ENCODE measurements at places on chromosomes 6 and 20.

DNA sequence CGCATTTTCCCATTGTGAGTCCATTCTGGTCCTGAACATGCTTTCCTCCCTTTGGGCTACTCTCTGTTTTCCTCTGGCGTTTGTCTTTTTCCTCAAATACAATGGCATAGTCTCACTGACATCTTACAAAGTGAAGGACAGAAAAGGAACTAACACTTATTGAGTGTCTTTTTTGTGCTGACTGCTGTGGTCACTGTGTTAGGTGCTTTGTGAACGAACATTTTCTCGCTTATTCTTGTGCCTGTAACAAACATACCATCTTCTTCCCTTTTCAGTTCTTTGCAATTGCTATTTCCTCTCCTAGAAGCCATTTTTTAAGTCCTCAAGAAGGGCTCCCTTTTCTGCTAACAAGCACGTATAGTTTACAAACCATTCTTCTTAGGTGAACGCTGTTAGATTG, 15.4 kb downstream of the FIG4 start:
- DNase-seq: no peak

GRCh38 chr6:107786709-107787588, 37.2 kb downstream of the SCML4 start:
- no peak for DNase-seq

GRCh38 chr6:132648356-132648755, 10.6 kb downstream of the TAAR1 start:
- DNase-seq: no peak

- no peak for DNase-seq
These were observed 27.3 kb downstream of the NQO2 start for GRCh38 chr6:3026791-3027626.

- DNase-seq: no peak
These were observed 8.7 kb upstream of the SDHAF4 start for GRCh38 chr6:70557998-70558397.

DNA sequence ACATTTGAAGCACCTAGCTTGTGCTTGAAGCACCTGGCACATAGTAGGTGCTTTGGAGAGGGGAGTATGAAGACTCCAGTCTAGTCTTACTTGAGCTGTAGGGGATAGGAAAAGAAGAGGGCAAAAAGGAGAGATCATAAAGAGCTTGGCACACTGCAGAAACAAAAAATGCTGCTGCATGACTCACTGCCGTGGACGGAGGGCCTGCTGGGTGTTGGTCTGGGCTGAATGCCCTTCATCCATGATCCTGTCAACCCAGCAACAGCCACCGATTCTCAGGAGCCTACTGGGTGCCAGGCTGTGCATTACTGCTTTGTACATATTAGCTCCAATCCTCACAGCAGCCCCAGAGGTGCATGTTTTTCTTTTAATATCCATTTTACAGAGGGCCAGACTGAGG, 6.0 kb downstream of the PDYN start:
- no peak for DNase-seq

GRCh38 chr6:4585682-4586468, 190.3 kb upstream of the CDYL start:
- no peak for DNase-seq

DNA sequence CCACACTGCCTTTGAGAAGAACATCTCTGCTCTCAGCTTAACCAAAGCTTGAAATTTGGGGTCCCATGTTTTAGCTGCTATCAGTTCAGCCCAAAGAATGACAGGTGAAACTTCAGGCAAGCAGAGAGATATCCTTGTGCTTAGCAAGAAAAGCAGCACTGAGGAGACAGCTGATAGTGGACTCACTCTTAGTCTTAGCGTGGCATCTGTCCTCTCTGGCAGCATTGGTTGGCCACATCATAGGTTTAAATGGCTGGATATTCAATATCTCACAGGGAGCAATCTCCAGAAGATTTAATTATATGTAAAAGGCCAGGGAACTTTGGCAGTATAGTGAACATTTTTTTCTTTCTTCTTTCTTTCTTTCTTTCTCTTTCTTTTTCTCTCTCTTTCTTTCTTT, 131.1 kb upstream of the SGK1 start:
- no peak for DNase-seq

DNA sequence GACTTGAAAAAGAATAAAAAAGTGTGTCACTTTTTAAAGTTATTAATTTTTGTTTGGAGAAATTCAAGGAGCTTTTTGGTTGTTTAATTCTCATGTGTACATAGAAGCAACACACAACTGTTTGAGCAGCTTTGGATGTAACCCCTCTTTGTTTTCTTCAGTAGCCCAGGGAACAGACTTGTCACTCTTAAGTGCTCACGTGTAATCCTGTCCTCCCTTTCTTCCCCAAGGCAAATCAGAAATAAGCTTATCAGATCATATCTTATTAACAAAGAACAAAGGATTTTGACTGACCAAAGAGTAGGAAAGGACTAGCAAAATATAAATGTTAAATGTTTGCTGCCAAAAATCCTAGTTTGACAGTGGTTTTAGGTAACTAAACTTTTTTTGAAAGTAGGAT, 7.3 kb upstream of the FLRT3 start:
- DNase-seq: peak; percentile 35

GRCh38 chr6:54112151-54112650, 958 bp downstream of the MLIP start:
- DNase-seq: no peak

DNA sequence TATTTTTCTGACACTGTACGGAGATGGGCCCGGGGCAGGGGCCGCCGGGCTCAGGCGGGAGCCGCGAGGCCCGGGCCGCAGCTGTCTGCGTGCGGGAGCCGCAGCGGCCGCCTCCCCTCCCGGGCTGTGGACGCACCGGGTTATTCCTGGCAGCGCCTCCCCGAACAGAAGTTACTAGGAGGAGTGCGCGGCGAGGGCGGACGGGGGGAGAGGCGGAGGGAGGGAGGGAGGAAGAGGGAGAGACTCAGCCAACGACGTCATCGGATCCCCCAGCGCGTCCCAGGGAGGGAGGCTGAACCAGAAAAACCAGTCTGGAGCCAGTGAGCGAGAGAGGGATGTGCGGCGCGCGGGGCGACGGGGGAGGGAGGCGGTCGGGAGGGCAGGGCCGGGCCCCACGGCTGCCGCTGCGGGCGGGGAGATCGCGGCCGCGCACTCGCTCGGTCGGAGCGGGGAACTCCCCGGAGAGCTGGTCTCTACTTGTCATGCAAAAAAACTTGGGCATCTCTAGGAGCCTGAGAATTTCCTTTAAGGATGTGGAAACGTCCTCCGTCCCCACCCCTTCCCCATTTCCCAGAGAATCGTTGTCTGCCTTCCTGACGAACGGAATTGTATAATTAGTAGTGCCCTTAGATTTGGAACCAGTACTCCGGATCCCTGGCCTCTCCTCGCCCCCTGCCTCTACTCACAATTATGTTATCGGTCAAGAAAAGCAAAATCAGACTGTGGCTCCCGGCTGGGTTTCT, 1.4 kb upstream of the HIVEP2 start:
- peak; percentile 92 for DNase-seq

DNA sequence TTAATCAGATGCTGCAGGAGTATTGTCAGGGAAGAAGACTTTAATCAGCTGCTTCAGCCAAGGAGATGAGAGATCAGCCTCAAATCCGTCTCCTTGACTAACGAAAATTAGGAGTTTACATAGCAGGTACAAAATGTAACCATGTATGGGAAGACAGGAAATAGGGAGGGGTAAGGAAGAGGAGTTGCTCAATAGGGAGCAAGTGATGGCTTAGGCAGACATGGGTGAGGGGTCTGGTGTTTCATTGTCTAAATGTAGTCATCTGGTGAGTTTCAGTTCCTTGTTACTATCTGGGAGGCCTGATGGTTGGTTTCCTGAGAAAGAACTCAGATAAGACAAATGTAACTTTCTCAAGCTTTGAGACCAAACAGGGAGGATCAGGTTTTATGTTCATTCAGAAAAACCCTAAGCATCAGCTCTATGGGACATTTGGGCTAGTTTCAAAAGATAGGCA, 217.3 kb upstream of the SULF2 start:
- no peak for DNase-seq

DNA sequence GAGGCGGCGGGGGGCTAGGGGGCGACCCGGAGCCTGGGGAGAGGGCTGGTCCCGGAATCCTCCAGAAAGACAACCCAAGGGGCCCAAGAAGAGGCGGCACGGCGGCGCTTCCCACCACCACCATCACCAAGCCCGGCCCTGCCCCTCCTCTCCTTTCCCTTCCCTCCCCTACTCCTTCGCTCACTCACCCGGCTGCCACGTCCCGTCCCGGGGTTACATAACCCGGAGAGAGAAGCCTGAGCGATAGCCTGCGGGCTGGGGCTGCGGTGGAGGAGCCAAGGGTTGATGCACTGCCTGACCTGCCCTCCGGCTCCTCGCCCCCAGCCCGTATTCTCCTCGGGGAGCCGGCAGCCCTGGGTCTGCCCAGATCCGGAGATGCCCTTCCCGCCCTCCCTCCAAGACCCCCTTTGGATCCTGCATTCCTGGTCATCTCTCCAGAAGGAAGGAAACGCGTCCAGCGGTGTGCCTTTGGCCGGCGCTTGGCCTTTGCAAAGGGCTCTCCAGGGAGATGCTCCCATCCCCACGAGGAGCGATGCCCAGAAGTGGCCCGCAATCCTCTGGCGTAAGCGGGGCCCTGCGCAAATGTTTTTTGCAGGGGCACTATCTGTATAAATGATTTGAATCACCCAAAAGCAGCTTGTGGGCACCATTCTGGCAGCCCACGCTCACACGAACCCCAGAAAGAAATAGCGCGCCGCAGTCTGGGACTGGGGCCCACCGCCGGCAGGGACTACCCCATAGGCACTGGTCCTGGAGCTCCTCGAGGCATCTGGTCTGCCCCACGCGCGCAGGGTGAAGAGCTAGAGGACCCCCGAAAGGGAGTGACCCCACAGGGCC, 4.6 kb upstream of the CPXM1 start:
- peak; percentile 25 for DNase-seq

DNA sequence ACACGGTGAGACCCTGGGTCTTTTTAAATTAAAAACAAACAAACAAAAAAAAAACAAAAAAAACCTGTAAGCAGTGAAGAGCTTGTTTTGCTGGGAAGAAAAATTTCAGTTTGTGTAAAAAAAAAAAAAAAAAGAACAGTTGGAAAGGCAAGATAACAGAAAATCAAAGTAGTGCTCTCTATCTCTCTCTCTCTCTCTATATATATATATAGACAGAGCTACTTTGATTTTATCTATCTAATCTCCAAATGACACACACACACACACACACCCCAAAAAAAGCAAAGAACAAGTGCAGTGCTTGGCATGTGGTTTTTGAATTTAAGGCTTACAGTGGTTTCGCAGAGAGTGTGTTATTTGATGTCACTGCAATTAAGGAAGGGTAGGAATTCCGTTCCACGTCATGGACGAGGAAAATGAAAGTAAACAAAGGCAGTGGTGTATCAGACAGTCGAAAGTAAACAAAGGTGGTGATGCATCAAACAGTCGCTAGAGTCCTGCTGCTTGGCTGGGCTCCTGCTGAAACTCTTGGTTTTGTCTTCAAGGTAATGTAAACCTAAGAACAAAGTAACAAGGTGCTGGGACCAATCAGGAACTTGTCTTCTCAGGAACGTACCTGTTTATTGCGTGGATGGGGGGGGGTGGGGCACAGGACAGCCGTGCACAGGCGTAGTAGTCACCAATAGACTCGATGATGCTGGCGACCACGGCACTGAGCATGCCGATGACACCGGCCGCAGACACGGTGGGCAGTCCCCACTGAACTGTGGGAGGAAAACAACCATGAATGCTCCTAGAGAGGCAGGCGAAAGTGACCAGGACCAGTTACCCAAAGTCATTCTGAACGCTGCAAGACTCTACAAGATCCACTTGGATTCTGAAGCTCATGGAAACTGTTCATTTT, 131.8 kb downstream of the SLC23A2 start:
- no peak for DNase-seq

- DNase-seq: no peak
These were observed 31.9 kb downstream of the STK35 start for GRCh38 chr20:2133318-2134183.

GRCh38 chr6:47238456-47238995, 71.2 kb downstream of the TNFRSF21 start:
- no peak for DNase-seq

Measured in SK-N-SH (cell line).